Left renal pelvis (tissue), 4 donors: ENCODE measurements at places on chromosomes 11 and 22.

DNA sequence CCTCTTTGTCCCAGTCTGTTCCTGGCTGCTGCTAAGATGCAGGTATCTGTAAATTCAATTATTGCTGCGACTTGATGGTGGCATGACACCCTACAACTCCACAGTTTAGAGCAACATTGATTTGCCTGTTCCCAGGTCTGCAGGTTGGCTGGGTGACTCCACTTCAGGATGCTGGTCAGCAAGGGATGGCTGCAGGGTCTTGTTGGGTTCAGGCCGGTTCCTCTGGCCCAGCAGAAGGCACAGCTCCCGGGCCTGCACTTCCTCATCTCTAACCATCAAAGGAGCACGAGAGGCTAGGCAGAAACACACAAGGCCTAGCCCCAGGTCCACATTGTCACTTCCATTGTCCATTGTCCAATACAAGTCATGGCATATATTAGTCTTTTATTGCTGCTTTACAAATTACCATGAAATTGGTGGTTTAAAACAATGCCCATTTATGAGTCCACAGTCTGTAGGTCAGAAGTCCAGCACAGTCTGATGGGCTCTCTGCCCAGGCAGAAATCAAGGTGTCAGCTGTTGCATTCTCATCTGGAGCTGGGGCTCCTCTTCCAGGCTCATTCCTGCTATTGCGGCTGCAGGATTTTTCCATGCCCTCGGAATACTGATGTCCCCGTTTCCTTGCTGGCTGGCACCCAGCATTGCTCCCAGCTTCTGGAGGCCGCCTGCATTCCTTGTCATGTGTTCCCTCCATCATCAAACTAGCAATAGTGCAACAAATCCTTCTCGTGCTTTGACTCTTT, 96.6 kb upstream of the LMO1 start:
- DNase-seq = no peak

DNA sequence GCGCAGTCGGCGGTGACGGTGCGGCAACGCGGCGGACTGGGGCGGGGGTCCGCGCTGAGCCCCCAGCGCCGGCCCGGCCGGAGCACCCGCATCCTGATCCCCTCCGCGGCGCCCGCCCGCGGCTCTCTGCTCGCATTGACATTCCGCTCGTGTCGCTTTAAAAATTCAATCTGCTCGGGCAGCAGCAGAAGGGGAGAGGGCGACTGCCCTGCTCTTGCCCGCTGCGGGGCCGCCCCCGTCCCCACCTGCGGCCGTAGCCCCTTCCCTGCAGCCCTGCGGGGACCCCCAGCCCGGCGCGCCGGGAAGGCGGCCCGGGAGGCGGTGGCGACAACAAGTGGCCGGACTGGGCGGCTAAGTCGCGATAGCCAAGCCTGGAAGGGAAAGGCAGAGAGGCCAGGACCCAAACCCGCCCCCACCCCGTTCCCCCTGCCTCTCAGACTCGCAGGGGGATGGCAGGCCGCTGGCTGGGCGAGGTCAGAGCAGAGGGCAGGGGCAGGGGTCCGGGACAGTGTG, 1.1 kb downstream of the CABP7 start:
- no peak for DNase-seq

- DNase-seq = no peak
Measured at GRCh38 chr22:17152340-17152739, 6.7 kb downstream of the HDHD5 start.

DNA sequence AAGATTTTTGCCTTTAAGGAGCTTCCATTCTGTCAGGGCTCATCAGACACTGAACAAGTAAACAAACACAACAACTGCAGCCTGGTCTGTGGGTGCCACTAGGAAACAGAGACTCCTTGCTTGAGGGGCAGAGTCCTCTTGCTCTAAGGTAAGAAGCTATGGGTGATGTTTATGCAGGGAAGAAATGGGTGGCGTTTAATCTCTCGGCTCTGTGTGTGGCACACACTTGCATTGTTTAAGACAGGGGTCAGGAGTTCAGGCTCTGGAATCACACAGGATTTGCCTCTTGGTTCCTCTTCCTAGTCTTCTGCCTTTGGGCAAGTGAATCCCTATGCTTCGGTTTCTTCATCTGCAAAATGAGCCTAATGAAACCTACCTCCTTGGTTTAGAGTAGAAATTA, 90.3 kb downstream of the PRR5L start:
- DNase-seq = no peak

GRCh38 chr22:34416022-34416860, 496.0 kb upstream of the LARGE1 start:
- DNase-seq = no peak

DNA sequence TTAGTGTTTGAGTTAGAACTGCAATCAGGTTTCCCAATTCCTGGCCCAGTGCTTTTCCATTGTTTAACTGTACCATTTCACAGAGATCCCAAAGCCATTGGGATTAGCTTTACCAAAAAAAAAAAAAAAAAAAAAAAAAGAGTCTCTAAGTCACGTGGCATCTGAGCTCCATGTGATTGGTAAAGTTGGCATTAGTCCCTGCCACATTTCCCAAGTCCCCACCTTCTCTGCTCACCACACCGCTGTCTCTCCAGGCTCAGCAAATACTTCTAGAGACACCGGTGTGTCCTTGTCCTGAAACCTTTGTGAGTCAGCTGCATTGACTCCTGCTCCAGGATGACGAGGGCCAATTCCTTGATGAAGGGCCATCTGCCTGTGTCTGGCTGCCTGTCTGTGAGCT, 305.3 kb downstream of the KIRREL3 start:
- DNase-seq = no peak

DNA sequence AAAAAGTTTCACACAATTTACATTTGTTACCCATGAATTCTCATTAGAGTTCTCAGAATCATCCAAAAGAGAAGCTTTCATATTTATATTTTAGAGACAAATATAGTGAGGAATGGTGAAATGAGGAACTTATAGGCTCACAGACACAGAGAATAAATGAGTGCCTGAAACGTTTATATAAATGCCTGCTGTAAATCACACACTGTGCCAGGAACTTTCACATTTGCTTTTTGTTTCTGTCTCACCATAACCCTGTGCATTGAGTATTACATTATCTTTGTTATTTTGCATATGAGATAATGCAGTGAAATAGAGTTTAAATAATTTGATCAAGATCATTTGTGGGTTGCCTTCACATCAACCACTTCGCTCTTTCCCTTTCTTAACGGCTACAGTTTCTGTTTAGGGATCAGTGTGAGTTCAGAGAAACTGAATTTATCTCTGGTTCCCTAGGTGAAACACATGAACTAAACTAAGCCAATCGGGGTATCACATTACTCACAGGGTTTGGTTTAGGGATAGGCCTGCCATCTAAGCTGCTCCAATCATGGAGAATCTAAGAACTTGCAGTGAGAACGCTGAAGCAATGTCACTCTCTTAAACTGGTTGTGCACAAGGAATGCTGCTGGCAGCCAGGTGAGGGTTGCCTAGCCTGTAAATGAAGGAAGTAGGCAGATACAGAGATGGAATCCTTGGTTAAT, 1339.2 kb upstream of the TENM4 start:
- no peak for DNase-seq

- peak; percentile 77 for DNase-seq
Measured at GRCh38 chr22:28817919-28818859, 17.8 kb upstream of the XBP1 start.

GRCh38 chr11:105609832-105610781, at the start of gene GRIA4:
Gene GRIA4, plus strand, starts transcription at chr11:105610073. Its CDS starts 925 bp downstream, at chr11:105610998.
- DNase-seq = no peak

GRCh38 chr22:25069758-25070481, 117.4 kb downstream of the KIAA1671 start:
- no peak for DNase-seq

DNA sequence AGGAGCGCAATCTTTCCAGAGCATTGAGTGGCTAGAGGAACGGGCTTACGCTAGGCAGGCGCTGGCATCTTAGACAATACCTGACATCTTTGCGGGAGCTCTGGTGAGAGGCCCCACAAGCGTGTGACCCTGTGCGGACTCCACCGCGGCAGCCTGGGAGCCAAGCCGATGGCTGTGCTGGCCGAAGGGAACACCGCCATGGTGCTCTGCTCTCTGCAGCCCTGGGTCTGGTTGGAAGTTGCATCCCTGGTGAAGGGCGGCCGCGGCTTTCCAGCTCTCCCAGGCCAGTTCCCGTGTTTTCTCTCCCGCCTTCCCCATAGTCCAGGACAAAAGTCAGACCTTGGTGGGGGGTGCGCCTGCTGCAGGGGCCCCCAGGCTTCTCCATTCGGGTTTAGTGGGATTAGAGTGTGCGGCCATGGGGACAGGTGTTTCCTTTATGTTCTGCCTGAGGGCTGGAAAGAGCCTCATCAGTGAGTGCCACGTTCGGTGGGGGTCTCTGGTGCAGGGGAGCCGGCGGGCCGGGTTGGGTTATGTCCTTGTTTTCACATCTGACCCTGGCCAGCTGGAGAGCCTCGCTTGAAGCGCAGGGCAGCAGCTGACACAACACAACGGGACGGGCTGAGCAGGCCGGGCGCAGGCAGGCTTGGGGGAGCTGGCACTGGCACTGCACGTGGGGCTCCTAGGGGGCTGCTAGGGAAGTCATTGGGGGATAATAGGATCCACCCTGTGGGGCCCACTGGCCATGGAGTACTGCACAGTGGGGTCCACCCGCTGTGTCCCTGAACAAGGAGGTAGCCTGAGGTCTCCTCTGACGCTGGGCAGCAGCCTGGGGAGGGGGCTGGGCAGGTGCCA, 94.8 kb downstream of the KCNQ1 start:
- DNase-seq = no peak

- no peak for DNase-seq
Measured at GRCh38 chr22:19361501-19362103, 69.9 kb downstream of the HIRA start.

DNA sequence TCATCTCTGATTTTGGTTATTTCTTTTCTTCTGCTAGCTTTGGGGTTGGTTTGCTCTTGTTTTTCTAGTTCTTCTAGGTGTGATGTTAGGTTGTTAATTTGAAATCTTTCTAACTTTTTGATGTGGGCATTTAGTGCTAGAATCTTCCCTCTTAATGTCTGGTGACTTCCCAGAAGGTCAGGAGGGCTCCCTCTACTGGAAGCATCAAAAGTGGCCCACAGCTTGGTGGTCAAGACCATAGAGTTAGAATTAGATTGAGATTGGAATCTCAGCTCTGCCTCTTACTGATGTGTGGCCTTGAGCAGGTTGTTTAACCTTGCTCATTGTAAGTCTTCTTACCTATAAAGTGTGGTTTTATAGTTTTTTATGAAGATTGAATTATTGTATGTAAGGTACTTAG, 99.3 kb downstream of the FDX1 start:
- no peak for DNase-seq

DNA sequence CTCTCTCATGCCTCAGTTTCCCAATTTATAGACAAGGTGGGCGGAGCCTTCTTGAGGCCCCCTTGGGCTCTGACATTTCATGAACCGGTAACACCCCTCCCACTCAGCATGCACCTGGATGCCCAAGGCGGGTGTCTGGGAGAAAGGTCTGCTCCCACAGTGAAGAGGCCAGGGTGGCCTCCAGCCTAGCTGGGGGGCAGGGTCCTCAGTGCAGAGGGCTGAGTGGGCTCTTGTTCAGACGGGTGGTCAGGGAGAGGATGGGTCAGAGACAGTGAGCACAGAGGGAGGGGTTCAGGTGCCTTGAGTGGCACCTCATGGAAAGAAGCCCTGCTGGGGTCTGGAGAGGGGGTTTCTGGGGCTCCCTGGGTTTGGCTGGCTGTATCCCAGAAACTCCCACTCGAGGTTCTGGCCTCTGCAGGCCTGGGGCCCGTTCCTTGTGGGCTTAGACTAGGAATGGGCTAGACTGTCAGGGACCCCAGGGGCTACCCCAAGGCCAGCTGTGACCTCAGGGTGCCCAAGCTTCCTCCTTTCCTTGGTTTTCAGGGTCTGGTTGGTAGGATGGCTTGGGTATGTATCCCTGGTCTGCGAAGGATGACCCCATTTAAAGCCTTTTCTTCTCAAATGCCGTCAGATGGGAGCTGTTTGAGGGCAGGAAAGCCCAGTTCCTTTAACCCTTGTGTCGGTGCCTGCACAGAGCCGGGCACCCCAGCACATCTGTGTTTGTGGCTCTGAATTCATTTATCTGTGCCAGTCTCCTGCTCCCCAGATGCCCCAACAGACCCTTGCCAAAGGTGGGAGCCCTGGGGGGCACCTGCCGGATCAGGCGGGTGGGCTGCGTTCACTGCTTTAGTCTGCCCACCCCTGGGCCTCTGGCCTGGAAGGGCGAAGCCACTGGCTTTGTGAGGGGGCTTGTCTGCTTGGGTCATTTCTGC, 1.2 kb downstream of the SYNGR1 start:
- DNase-seq = no peak

DNA sequence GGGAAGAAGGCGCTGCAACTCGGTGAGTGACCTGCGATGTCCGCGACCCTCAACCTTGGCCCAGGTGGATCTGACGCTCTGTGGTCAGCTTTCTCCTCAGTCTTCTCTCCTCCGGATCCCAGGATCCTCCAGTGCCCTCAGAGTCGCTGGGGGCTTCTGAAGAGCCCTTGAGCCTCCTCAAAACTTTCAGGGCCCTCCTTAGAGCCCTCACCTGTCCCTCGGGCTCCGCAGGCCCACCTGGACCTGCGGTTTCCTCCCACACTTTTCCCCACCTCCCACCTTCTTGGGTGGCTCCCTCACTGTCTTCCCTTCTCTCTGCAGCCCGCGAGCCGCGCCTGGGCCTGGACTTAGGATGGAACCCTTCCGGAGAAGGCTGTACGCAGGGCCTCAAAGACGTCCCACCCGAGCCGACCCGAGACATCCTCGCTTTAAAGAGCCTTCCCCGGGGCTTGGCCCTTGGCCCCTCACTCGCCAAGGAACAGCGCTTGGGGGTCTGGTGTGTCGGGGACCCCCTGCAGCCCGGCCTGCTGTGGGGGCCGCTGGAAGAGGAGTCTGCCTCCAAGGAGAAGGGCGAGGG, 335 bp downstream of the ZNF408 start:
- no peak for DNase-seq

DNA sequence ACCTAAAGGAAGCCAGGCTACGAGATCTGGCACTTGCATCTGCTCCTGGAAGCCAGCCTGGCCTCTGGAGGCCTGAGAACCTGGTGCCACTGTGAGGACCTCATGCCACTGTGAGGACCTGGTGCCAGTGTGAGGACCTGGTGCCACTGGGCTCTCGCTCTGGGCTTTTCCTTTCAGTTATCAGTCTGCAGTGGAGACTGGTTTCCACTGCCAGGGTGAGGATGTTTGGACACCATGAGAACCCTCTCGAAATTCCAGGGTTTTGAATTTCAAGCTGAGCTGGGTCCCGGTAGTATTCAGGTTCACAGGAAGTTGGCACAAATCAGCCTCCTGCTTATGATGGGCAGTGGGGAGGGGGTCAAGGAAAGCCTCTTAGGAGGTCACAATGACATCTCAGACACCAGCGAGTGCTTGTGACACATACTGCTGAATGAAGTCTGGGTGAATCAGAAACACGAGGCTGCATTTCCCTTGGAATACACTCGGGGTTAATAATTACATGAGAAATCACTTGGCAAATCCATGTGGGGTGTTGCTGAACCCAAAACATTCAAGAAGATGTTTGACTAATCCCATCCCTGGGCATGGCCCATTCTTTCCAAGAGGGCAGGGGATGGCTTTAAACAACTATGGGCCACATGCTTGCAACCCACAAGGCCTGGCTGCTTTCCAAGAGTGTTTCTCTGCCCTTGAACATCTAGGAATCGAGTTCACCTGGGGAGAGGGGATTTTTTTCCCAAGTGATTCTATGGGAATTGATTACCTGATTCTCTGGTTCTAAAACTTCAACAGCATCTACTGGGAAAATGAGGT, 60.2 kb downstream of the LINC01488 start:
- no peak for DNase-seq

GRCh38 chr11:107493117-107493516, 35.5 kb upstream of the CWF19L2 start:
- no peak for DNase-seq
